Dermis blood vessel endothelial cell (primary cell): ENCODE measurements at places on chromosomes 1 and 21. TPM values are rescaled to one million over a fixed set of nuclear protein-coding genes. Genes with fewer than 3 reads are reported as not detected.

Gene ARMH1
- total RNA-seq: not detected in 2 replicates

Gene PLEKHO1
- 31.0 and 65.9 TPM in 2 replicates for total RNA-seq

Gene ABCG1
- total RNA-seq: 81.6 and 111 TPM in 2 replicates

Gene KCND3
- total RNA-seq: 0.34 and 1.4 TPM in 2 replicates

Gene ARHGEF16
- 0.51 TPM in 2 replicates for total RNA-seq

Gene APCS
- not detected in 2 replicates for total RNA-seq

Gene SAMD11
- total RNA-seq: 0.19 and 0.68 TPM in 2 replicates

Gene CELA3A
- not detected in 2 replicates for total RNA-seq

Gene LRRC53
- not detected in 2 replicates for total RNA-seq

Gene RPL11
- 871 and 1,099 TPM in 2 replicates for total RNA-seq

Gene ODR4
- total RNA-seq: 21.6 and 25.7 TPM in 2 replicates

Gene OPTC
- not detected in 2 replicates for total RNA-seq

Gene LSS
- total RNA-seq: 85.3 and 134 TPM in 2 replicates

Gene OVAAL
- not detected in 2 replicates for total RNA-seq

Gene KRTAP23-1
- total RNA-seq: not detected in 2 replicates

Gene MAGI3
- total RNA-seq: 13.4 and 15.6 TPM in 2 replicates

Gene LORICRIN
- total RNA-seq: not detected in 2 replicates

Gene CEP104
- 23.8 and 38.9 TPM in 2 replicates for total RNA-seq

Gene STUM
- 0.19 and 0.34 TPM in 2 replicates for total RNA-seq

Gene FRRS1
- 1.1 and 2.9 TPM in 2 replicates for total RNA-seq

Gene FMO4
- 0.56 and 2.9 TPM in 2 replicates for total RNA-seq

Gene POTED
- total RNA-seq: not detected in 2 replicates

Gene GGPS1
- 24.7 and 31.5 TPM in 2 replicates for total RNA-seq

Gene CNIH3
- 1.1 and 1.4 TPM in 2 replicates for total RNA-seq

Gene RHBG
- total RNA-seq: not detected in 2 replicates

Gene PLEKHG5
- total RNA-seq: 36.9 and 50.9 TPM in 2 replicates

Gene EDN2
- total RNA-seq: 0.17 TPM in 1 of 2 replicates, not detected in the other

Gene NPHS2
- total RNA-seq: not detected in 2 replicates

Gene SLFNL1
- 0.19 and 0.51 TPM in 2 replicates for total RNA-seq

Gene KRTAP19-1
- not detected in 2 replicates for total RNA-seq

Gene LENEP
- total RNA-seq: not detected in 2 replicates

Gene DCST1
- total RNA-seq: not detected in 2 replicates

Gene PLA2G2D
- not detected in 2 replicates for total RNA-seq

Gene GPR52
- total RNA-seq: 0.33 and 1.0 TPM in 2 replicates

Gene KPRP
- total RNA-seq: not detected in 2 replicates

Gene FAM163A
- under 0.01 and 0.05 TPM in 2 replicates for total RNA-seq

Gene LEFTY2
- total RNA-seq: under 0.01 TPM in 1 of 2 replicates, not detected in the other

Gene TNFSF4
- total RNA-seq: 2.7 TPM in 2 replicates

Gene BRINP2
- not detected in 2 replicates for total RNA-seq

Gene RNU1-3
- under 0.01 TPM in 2 replicates for total RNA-seq
